Activated T-helper 17 cell treated with anti-CD3 and anti-CD28 coated beads, Interleukin-2, amount 50 U/mL, for 72 hours (primary cell): ENCODE measurements at places on chromosomes 16 and 17. TPM values are rescaled to one million over a fixed set of nuclear protein-coding genes. Genes with fewer than 3 reads are reported as not detected.

DNA sequence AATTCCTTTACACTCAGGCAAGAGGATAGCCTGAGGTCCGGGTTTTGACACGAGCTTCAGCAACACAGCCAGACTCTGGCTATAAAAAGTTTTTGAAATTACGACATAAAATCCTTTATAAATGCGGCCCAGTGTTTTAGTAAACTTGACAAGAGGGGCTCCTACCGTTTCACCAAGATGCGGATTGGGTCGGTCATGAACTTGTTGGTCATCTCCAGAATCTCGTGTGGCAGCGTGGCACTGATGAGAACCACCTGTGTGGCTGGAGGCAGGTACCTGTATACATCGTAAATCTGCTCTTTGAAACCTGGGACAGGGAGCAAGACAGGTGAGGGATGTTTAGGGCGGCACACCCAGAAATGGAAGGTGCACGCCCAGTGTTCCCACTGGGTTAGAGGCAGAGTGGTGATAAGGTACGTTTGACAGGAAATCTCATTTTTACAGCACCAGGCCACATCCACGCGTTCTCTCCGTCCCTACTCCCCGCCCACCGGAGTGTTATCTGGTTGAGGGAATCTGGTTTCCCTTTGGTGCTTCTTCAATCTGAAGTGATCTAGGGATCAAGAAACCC, 8.0 kb downstream of the EIF4A3 start:
- no peak for ATAC-seq

GRCh38 chr17:45307290-45308015, 9.4 kb downstream of the MAP3K14 start:
- peak; percentile 68 for ATAC-seq

NPB gene
- 0.53 TPM for total RNA-seq

WDR45B gene
- 66.0 TPM for total RNA-seq

DNA sequence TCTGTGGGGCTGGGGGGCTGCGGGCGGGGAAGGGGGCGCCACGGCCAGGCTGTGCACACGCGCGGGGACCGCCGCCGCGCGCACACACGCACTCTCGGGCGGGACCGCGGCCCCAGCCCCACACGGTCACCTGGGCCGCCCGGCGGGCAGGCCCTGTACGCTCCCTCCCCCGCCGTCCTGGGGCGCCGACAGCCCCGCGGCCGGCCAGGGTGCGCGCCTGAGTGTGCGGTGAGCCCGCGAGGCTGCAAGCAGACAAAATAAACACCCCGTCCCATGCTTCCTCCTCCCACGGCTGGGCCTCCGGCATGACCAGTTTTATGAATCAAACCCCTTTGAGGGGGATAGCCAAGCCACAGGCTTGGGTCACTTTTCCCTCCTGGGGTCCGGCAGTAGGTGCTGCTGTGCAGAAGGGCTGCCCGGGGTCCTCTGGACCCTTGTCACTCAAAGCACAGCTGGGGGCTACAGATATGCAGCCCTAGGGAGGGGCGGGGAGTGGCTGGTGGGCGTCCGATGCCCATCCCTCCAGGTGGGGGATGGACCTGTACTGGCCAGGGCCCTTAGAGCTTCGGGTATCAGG, 441 bp downstream of the VASN start:
- ATAC-seq = peak; percentile 65
